ENCODE measurements at places on chromosomes 13 and 19. TPM values are rescaled to one million over a fixed set of nuclear protein-coding genes. Genes with fewer than 3 reads are reported as not detected.
A peak's percentile ranks its signal among the peaks of the same experiment; 100 is the strongest.

Gene COX7A1
- total RNA-seq = not detected

Gene ZNF681
- 7.0 TPM for total RNA-seq

Gene CD209
- total RNA-seq = not detected

Gene FFAR1
- 0.67 TPM for total RNA-seq

Gene ZFR2
- 0.56 TPM for total RNA-seq

Gene SYNGR4
- 0.34 TPM for total RNA-seq

Gene DZIP1
- total RNA-seq = 0.31 TPM

Gene ZNF439
- total RNA-seq = 5.8 TPM

Gene SYNE4
- total RNA-seq = 3.3 TPM

Gene ATXN8OS
- total RNA-seq = not detected

GRCh38 chr13:23868521-23868920, 20.7 kb downstream of the MIPEP start:
- DNase-seq = no peak

GRCh38 chr13:29498426-29499040, 97.0 kb downstream of the SLC7A1 start:
- no peak for DNase-seq

DNA sequence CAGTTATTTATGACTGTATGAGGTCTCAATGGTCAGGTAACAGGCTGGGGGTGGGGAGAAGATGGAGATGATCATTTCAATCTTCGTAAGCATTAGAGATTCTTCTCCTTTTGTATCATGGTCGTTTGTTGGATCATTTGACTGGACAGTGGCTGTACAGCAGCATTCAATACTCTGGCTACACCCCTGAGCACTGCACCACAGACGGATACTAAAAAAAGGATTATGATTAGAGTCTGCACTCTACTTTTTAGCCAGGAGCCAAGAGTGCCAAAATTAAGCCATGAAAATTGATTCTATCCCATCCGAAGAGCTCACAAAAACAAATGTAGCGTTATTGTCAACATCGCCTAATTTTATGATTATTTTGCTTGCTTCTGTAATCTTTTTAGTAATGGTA, 41.9 kb downstream of the CDK8 start:
- no peak for DNase-seq

DNA sequence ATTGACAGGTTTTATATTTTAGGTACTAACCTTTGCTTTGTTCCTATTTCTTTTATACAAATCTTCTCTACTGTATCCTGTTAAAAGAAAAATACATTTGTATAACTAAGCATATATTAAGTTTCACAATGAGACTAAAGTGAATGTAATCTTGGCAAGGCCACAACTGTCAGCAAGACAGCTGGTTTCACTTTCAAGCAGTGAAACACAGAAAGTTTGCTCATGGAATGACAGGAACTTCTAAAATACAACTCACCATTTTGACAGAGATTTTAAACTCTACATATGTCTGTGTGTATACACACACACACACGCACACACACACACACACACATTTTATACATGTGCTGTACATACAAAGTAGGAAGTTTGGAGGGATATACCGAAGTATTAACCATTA, 53.3 kb downstream of the PARP4 start:
- DNase-seq = peak; percentile 16

GRCh38 chr13:24323036-24323738, 13.8 kb downstream of the C1QTNF9 start:
- no peak for DNase-seq

- DNase-seq = no peak
Observed at GRCh38 chr13:42370229-42370628, 98.3 kb downstream of the AKAP11 start.

DNA sequence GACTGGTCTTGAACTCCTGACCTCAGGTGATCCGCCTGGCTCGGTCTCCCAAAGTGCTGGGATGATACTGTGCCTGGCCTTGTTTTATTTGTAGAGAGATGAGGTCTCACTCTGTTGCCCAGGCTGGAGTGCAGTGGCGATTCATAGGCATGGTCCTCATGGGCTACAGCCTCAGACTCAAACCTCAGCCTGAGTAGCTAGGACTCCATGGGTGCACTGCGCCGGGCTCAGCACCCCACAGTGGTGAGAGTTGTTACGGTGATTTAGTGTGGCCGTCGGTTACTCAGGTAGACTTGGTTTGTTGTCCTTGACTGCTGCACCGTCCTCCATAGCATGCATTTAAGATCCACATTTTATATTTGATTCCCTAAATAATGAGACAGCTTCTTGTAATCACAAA, 80.7 kb downstream of the SLC6A16 start:
- DNase-seq = no peak

DNA sequence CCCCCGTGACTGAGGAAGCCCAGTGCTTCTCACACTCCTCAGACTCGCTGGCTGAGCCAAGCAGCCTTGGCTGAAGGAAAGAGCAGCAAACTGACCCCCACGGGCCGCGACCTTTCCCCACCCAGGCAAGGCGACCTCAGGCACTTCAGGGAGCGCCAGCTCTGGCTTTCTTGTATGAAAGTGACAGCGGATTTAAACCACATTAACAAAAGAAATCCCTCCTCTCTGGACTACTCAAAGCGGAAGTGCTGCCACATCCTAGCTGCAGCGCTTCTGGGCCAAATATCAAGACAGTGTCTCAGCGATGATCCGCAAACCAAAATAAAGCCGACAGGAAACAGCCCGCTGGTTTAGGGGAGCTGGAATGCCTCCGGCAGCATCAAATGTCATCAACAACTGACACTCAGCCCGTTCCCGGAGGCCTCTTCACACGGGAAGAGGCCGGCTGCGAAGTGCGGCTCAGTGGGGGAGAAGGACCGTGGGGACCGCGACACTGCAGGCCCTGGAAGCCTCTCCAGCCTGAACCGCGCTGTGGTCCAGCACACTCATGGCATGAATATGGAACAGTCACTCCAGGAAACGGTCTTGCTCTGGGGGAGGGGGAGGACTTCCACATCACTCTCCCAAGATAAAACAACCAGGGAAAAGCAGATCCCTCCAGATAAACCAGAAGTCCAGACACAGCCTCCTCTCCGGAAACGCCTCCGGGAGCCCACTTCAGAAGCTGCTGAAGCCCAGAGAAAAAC, 1.4 kb downstream of the RASA3 start:
- peak; percentile 64 for DNase-seq

DNA sequence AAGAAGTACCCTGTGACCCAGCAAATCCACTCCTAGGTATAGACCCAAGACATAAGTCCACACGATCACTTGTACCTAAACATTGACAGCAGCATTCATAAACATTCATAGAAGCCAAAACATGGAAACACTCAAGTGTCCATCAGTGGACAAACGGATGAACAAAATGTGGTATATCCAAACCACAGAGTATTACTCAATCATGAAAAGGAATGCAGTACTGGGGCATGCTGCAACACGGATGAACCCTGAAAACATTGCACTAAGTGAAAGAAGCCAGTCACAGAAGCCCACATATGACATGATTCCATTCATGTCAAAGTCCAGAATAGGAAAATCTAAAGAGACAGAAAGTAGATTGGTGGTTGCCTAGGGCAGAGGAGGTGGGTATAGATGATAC, 22.8 kb upstream of the CCNE1 start:
- no peak for DNase-seq
